ENCODE measurements at places on chromosomes 2 and 18. TPM values are rescaled to one million over a fixed set of nuclear protein-coding genes. Genes with fewer than 3 reads are reported as not detected.

SMIM21 gene
- polyA plus RNA-seq = not detected

CRYGD gene
- polyA plus RNA-seq = 7.1 TPM

TUBA4B gene
- 0.08 TPM for polyA plus RNA-seq

RAB6C gene
- 0.03 TPM for polyA plus RNA-seq

CELF4 gene
- 1.6 TPM for polyA plus RNA-seq

EGR4 gene
- polyA plus RNA-seq = not detected

ZNF396 gene
- 0.44 TPM for polyA plus RNA-seq

LOXHD1 gene
- polyA plus RNA-seq = 0.03 TPM

RPRM gene
- polyA plus RNA-seq = 14.8 TPM

All from H1 (cell line).